Endothelial cell (in vitro differentiated cells): ENCODE measurements at places on chromosomes 12 and 14. TPM values are rescaled to one million over a fixed set of nuclear protein-coding genes. Genes with fewer than 3 reads are reported as not detected.

Gene CLEC4D
- 0.31 TPM for total RNA-seq

Gene BEST3
- total RNA-seq: not detected

- no peak for DNase-seq
Measured at GRCh38 chr14:99630202-99630601, 14.7 kb upstream of the HHIPL1 start.

GRCh38 chr14:23492618-23493272 lies 23.2 kb downstream of the NGDN start:
- DNase-seq: no peak

GRCh38 chr14:70889555-70889954 lies 17.7 kb upstream of the PCNX1 start:
- DNase-seq: no peak

- no peak for DNase-seq
Measured at GRCh38 chr12:32344047-32344446, 55.3 kb upstream of the FGD4 start.

Gene CHURC1
- total RNA-seq: 36.2 TPM

DNA sequence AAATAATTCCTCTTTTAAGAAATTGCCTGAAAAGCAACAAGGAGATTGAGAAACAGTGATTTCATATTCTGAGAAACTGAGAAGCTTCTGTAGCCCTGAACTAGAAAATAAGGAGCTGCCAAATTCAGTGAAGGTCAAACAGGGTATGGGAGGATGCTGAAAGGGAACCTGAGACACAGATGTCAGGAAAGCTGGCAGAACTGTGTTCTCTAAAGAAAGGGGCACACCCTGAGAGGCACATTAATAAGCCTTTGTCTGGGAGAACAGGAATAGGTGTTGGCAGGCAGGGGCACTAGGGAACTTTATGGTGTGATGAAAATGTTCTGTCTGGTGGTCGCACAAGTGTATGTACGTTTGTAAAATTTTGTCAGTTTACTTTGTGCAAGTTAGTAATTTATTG lies 29.6 kb downstream of the VRK1 start:
- no peak for DNase-seq

Gene KERA
- not detected for total RNA-seq

Gene ALDH2
- 98.5 TPM for total RNA-seq

Gene TAS2R46
- 0.82 TPM for total RNA-seq

- DNase-seq: no peak
Measured at GRCh38 chr12:131916306-131917138, 12.6 kb upstream of the PUS1 start.
